Activated T-helper 1 cell treated with Interleukin-2 at 50 U/mL for 16 hours (primary cell): ENCODE measurements at places on chromosomes 5 and 9.

GRCh38 chr9:95023217-95024003, 294.1 kb downstream of the FANCC start:
- no peak for DNase-seq

DNA sequence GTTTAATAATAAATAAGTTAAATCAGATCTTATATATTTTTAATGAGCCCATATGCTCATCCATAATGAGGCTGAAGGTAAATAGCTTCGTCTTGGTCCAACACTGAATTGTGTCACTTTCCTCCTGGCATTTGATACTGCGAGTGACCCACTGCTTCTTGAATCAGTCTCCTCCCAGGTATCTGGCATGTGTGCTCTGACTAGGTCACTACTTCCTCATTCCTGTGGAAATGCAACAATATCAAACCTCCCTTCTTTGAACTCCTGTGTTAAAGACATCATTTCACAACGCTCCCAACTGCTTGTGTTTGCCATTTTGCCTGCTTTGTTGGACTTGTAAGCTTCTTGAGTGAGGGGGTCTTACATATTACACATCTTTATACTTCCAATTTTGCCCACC, 157.7 kb downstream of the SLC24A2 start:
- no peak for DNase-seq

DNA sequence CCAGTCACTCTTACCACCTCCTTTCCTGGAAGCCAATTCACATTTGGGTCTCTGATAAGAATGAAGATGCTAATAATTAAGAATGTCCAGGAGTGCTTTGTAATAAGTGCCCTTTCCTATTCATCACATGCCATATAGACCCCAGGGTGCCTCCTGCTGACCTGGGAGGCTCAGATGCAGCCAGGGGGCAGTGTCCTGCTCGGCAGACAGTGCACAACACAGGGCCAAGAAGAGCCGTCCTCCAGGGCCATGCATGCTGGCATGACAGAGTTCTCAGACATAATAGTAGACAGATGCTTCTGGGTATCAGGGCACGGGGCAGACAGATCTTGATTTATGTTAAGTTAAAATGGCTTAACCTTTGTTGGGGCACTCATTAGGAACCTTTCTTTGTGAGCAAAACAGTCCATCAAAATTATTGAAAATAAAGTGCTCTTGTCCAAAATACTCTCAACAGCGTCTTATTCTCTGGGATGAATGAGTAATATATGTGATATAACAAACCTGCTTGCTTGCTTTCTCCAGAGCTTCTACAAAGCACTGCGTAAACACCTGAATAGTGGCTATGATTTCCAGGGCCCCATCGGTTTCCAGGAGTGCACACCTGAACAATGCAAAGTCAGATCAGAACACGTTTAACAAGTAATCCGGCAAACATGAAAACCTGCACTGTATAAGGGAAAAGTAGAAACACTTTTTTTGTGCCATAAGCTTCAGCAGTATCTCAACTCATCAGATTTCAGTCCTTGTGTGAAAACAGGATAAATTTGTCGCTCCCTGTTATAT, 192.7 kb downstream of the FANCC start:
- no peak for DNase-seq

DNA sequence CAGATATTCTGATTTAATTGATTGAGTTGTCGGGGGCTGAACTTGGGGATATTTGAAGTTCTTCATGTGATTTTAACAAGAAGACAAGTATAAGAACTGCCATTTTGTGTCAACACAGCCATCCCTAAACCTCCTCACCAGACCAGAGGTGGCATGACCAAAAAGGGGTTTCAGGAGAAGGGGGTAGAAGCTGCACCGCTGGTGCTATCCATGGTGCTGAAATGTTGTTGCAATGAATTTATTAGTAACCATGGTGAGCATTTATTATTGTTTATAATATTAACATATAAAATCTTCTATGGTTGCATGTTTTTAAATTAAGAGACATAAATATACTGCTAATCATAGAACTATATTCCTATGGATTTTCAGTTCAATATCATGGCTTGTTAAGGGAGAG, 72.3 kb downstream of the GNA14 start:
- DNase-seq, result no peak

GRCh38 chr5:91403438-91403837, 20.3 kb upstream of the ARRDC3 start:
- DNase-seq, result no peak

DNA sequence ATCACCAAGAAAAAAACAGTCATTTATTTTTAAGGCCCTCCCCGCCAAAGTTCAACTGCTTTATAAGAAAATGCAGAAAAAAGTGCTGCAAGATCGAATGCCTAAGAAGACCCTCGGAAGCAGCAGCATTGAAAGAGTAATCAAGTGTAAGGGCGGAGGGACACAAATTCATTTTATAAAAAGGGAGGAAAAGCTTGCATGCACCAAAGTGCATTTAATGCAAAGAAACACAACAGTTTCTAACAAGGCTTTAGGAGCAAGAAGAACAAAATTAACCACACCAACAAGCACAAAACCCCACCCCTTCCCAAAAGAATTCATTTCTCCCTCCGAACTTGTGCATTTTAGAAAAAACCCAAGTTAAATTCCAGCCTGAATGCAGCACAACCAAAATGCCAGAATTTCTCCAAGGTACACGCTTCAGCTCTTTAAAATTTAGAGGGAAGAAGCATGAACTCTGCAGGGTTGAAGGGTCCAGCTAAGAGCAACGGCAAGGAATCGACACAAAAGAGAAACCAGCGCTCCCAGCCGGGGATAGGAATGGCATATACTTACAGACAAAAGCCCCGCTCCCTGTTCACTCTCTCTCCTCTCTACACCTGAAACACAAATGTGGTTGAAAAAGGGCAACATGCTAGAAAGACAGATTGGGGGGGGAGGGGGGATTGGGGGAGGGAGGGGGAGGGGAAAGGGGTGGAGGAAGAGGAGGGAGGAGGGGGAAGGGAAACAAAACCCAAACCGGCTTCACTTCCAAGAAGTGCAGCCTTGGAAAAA, at the start of gene NREP:
Gene NREP (minus strand): TSS at position 614 of the 774 bp plus-strand sequence. CDS start 1,422 bp downstream, outside the sequence.
- DNase-seq, result no peak

DNA sequence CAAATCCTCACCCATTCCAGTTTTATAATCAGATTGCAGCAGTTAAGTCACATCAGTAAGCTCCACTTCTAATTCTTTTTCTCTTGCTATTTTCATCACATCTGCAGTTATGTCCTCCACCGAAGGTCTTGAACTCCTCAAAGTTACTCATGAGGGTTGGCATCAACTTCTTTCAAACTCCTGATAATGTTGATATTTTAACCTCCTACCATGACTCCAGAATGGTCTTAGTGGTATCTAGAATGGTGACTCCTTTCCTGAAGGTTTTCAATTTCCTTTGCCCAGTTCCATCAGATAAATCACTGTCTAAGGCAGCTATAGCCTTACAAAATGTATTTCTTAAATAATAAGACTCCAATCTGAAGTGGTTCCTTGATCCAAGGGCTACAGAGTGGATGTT, 53.8 kb upstream of the EDIL3 start:
- DNase-seq, result no peak

GRCh38 chr9:128575469-128575868, 23.1 kb downstream of the SPTAN1 start:
- no peak for DNase-seq

- no peak for DNase-seq
Measured at GRCh38 chr5:28391277-28391676, 1352.9 kb upstream of the CDH9 start.

DNA sequence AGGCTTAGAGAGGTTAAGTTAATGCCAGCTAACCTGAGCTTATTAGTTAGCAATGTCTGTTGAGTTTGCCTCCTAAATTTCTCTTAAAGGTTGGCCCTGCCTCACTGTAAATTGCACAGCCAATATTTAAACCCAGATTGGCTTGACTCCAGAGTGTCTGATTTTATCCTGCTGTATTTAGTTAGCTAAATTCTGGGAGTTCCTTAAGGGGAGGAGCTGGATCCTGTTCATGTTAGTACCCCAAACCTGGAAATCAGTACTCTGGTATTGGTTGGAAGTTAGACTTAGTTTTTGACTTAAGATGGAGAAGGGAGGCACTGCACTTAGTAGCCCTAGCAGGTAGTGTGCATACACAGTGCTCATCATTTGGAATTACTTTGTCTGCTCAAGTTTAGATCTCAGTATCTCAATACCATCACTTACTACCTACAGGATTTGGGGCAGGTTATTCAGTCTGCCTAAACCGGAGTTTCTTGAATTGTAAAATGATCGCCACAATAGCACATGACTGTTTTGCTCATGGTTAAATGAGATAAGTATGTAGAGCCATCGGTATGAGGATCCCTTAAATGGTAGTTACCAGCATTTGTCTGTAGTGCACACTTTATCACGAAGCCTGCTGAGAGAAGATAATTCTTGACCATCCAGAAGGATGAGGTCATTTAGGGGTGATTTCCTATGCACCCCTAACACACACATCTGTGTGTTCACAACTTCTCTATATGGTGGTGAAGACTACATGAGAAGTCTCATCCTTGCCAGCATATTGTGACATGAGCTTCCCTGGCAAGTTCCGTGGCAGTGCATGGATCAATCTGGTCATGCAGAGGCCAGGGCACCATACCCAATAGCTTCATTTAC, 264.8 kb upstream of the TRIM32 start:
- DNase-seq, result no peak

DNA sequence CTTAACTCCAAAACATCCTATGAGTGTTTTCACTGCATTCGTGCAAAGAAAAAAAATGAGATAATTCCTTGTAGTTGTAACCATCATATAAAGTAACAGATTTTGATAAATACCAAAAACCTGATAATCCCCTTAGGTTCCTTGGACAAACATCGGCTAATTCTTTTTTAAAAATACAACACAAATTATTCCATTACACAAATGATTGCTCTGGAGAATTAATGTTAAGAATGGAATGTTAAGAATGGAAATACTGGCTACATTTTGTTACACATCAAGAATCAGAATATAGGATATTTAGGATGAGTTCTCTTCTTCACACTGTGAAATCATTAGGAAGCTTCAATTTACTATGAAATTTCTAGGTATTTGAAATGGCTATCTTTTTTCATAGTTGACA, 139.4 kb downstream of the LPAR1 start:
- no peak for DNase-seq

- DNase-seq, result no peak
Measured at GRCh38 chr9:130466537-130467217, 21.9 kb downstream of the ASS1 start.

DNA sequence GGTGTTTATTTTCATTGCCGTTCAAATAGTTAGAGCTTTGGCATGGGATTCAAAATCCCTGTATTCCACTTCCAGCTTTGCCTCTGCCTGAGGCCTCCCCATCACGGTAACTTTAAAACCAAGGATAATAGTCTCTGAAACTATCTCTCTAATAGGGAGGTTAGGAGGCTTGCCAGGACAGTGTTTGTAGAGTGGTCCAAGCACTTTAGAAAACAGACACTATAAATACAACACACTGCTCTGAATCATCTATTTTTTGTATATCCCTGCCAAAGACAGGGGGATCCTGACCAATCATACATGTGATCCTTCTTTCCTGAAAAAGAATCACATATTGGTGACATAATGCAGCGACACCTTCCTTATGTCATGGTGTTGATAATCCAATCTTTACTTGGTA, 326.8 kb downstream of the BNC2 start:
- no peak for DNase-seq

DNA sequence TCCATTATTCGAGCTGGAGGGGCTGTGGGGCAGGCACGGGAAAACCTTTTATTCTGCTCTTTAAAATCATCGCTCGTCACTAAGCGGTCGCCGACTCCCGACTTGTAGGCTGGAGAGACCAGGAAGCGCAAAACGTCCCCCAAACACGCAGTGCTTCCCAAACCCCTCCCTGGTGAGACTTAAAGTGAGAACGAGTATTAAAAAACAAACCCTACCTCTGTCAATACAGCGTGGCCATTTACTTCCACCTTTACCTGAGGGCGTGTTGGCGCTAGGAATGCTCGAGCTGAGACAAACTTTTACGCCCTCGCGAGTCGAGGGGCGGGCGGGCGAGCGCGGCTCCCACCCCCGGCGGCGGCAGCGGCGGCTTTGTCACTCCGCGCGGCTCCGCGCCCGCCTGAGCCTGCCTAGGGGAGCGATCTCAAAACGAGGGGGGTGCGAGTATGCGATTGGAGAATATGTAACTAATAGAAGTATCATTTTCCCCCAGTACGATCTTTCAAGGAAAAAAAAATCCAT, at the start of gene NR2F1-AS1:
Gene NR2F1-AS1 (minus strand): TSS at position 293 of the 519 bp plus-strand sequence.
- DNase-seq, result no peak
